ENCODE measurements at places on chromosomes 5 and 9. TPM values are rescaled to one million over a fixed set of nuclear protein-coding genes. Genes with fewer than 3 reads are reported as not detected.

Gene LECT2
- not detected for total RNA-seq

Gene SYK
- not detected for total RNA-seq

Gene ECSCR
- total RNA-seq: 0.37 TPM

Gene JAKMIP2
- total RNA-seq: 1.1 TPM

Gene LRRC14B
- total RNA-seq: not detected

Gene C5orf52
- total RNA-seq: not detected

Gene IFNK
- total RNA-seq: not detected

Gene SLC25A2
- total RNA-seq: 0.39 TPM

Gene NUDT2
- total RNA-seq: 17.8 TPM

Gene SPATA31C2
- not detected for total RNA-seq

Gene NTRK2
- under 0.01 TPM for total RNA-seq

Gene TUSC1
- 9.2 TPM for total RNA-seq

Gene LCN15
- total RNA-seq: not detected

Gene GRIN1
- total RNA-seq: not detected
